ENCODE measurements at places on chromosomes 5 and 9. TPM values are rescaled to one million over a fixed set of nuclear protein-coding genes. Genes with fewer than 3 reads are reported as not detected.

LCNL1 gene
- total RNA-seq = 0.31 TPM

CAMK4 gene
- total RNA-seq = 8.4 TPM

PCDHA2 gene
- total RNA-seq = 0.72 TPM

LSM11 gene
- 7.5 TPM for total RNA-seq

BRINP1 gene
- total RNA-seq = 0.31 TPM

DENND1A gene
- 24.0 TPM for total RNA-seq

CDX1 gene
- total RNA-seq = 0.31 TPM

FBP1 gene
- total RNA-seq = 4.4 TPM

PCA3 gene
- total RNA-seq = 0.62 TPM

CENPP gene
- total RNA-seq = 7.7 TPM

ECM2 gene
- 27.5 TPM for total RNA-seq

ERBIN gene
- total RNA-seq = 95.0 TPM

C5orf52 gene
- not detected for total RNA-seq

SPDL1 gene
- 15.0 TPM for total RNA-seq

POLK gene
- 62.9 TPM for total RNA-seq

PPP3R2 gene
- not detected for total RNA-seq

PCDHB3 gene
- total RNA-seq = 3.7 TPM

All from tongue (tissue), 3 donors.